Type B pancreatic cell (in vitro differentiated cells): ENCODE measurements at places on chromosomes 1 and 21. TPM values are rescaled to one million over a fixed set of nuclear protein-coding genes. Genes with fewer than 3 reads are reported as not detected.

The CD2 gene
- total RNA-seq: 0.17 TPM in 1 of 2 replicates, not detected in the other

The SPRR1A gene
- 22.2 and 36.3 TPM in 2 replicates for total RNA-seq

The ASTN1 gene
- total RNA-seq: 1.8 and 24.9 TPM in 2 replicates

The TENT5C gene
- total RNA-seq: 12.9 and 13.8 TPM in 2 replicates

The SRSF11 gene
- total RNA-seq: 158 and 217 TPM in 2 replicates

The LCE3D gene
- total RNA-seq: not detected in 2 replicates

The UBXN10 gene
- total RNA-seq: 1.6 and 5.0 TPM in 2 replicates
